ENCODE measurements at places on chromosomes 4 and X. TPM values are rescaled to one million over a fixed set of nuclear protein-coding genes. Genes with fewer than 3 reads are reported as not detected.

DNA sequence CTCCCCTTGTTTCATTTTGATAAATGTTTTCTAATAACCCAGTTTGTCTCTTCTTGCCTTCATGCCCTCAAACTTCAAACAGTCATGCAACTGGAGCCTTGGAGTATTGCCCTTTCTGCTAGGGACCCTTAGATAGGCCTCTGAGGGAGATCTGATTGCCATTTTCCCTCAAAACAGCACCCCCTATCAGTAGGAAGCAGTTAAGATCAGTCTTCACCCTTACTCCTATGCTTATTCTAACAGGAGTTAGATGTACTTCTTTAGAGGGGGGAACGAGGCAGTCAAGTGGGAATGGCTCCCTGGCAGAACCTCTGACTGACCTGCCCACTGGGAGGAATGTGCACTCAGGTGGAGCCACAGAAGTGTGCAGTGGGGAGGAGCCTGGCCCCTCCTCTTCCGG, 74.1 kb downstream of the FAM47A start:
- no peak overlapping the region for H3K4me3 ChIP-seq
- no peaks in the 10 kb centered on the region for H3K36me3 ChIP-seq
- H3K27me3 ChIP-seq, result no peaks in the 10 kb centered on the region
- H3K4me1 ChIP-seq, result peaks cover 17% of the 10 kb centered on the region

The DGAT2L6 gene
- not detected for total RNA-seq

DNA sequence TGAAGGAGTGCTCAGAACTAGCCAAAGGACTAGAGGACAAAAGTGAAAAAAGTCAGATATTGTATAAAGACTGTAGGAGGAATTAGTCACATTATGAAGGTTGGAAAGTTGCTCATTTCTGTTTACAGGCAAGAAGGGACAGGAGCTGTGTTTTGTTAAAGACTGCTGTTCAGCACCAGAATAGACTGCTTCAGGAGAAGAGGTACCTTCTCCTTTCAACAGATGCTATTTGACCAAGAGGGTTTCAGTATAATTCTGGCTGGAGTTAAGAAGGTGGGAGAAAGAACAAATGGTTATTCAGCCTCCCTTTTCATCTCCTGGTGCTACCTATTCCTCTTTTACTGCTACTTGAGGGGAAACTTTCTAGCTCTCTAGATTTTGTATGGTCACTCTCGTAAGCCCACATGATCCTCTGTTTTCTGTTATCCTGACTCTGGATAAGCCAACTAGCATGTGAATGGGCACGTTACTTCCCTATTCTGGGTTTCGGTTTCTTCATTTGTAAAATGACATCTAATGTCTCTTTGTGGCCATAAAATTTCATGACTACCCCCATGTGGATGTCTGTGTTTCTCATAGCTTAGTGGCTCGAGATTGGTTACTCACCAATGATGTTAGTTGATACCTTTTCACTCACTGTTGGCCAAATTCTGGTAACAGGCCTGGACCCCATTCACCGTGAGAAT, 68.9 kb downstream of the SH2D1A start:
- no peaks in the 10 kb centered on the region for H3K4me1 ChIP-seq
- H3K4me3 ChIP-seq, result no peak overlapping the region
- H3K36me3 ChIP-seq, result no peaks in the 10 kb centered on the region
- H3K27me3 ChIP-seq, result no peaks in the 10 kb centered on the region

- no peaks in the 10 kb centered on the region for H3K36me3 ChIP-seq
- peaks cover 16% of the 10 kb centered on the region for H3K4me1 ChIP-seq
- H3K27ac ChIP-seq, result no peak overlapping the region
- peak; percentile 63 for DNase-seq
Measured at GRCh38 chrX:40154853-40155588, 57.3 kb upstream of the BCOR start.

GRCh38 chrX:48516987-48517386, 4.6 kb upstream of the EBP start:
- no peaks in the 10 kb centered on the region for H3K36me3 ChIP-seq
- no peak overlapping the region for H3K4me3 ChIP-seq
- H3K27me3 ChIP-seq, result no peaks in the 10 kb centered on the region

DNA sequence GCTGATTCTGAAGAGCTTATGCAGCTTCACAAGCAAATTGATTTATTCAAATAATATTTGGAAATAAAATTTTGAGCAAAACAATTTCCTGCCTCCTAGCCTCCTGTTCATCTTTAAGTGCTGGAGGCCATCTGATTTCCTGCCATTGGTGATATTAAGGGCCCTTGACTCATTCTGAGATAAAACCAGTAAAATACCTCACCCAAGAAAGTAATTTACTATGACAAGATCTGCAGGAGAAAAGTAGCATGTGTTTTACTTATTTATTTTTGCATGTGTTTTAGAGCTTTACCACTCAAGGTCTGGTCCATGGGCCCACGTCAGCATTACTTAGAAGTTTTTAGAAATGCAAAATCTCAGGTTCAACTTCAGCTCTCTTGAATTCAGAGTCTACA, 67.7 kb downstream of the DCLK2 start:
- no peaks in the 10 kb centered on the region for H3K27me3 ChIP-seq
- DNase-seq, result no peak
- no peak overlapping the region for H3K4me3 ChIP-seq
- no peaks in the 10 kb centered on the region for H3K4me1 ChIP-seq
- no peak overlapping the region for H3K27ac ChIP-seq

- H3K27ac ChIP-seq, result no peak overlapping the region
- H3K36me3 ChIP-seq, result no peaks in the 10 kb centered on the region
- H3K4me3 ChIP-seq, result no peak overlapping the region
- no peaks in the 10 kb centered on the region for H3K4me1 ChIP-seq
- DNase-seq, result no peak
- H3K27me3 ChIP-seq, result no peaks in the 10 kb centered on the region
Measured at GRCh38 chr4:26004290-26004689, 90.3 kb downstream of the SMIM20 start.

The FGFBP2 gene
- 0.93 TPM for total RNA-seq

DNA sequence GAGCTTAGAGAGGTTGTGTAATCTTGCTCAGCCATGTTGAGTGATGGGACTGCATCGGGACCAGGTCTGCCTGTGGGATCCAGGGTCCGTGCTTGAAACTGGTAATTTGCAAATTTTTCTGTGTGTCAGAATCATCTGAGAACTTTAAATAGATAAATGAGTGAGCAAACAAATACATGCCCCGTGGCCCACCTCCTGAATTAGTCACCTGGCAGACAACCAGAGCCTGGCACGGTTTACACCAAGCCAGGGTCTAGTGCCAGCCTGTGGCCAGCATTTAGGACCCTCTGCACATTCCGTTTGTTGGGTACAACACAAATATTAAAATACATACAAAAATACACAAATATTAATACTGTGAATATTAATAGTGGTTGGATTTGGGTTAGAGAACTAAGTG, 90.6 kb upstream of the STOX2 start:
- H3K4me1 ChIP-seq, result no peaks in the 10 kb centered on the region
- no peak overlapping the region for H3K27ac ChIP-seq
- H3K4me3 ChIP-seq, result no peak overlapping the region
- no peaks in the 10 kb centered on the region for H3K27me3 ChIP-seq
- H3K36me3 ChIP-seq, result no peaks in the 10 kb centered on the region

GRCh38 chr4:185099024-185099682, 43.9 kb upstream of the SLC25A4 start:
- H3K4me1 ChIP-seq, result peaks cover 7% of the 10 kb centered on the region
- 0 out of 2 replicates have a peak overlapping the region, but pooled peaks have one; percentile 20 for H3K27ac ChIP-seq
- H3K27me3 ChIP-seq, result no peaks in the 10 kb centered on the region
- no peaks in the 10 kb centered on the region for H3K36me3 ChIP-seq
- no peak overlapping the region for H3K4me3 ChIP-seq
- DNase-seq, result no peak

The BCLAF3 gene
- 9.2 TPM for total RNA-seq

The FDCSP gene
- not detected for total RNA-seq

The FGFR3 gene
- 17.4 TPM for total RNA-seq
